Astrocyte of the spinal cord (primary cell): ENCODE measurements at places on chromosomes 12 and 14.
A peak's percentile ranks its signal among the peaks of the same experiment; 100 is the strongest.

GRCh38 chr12:132375747-132376463 lies 46.5 kb upstream of the GALNT9 start:
- no peak for DNase-seq

GRCh38 chr14:94392510-94392935 lies 4.1 kb upstream of the SERPINA1 start:
- peak; percentile 17 for DNase-seq

DNA sequence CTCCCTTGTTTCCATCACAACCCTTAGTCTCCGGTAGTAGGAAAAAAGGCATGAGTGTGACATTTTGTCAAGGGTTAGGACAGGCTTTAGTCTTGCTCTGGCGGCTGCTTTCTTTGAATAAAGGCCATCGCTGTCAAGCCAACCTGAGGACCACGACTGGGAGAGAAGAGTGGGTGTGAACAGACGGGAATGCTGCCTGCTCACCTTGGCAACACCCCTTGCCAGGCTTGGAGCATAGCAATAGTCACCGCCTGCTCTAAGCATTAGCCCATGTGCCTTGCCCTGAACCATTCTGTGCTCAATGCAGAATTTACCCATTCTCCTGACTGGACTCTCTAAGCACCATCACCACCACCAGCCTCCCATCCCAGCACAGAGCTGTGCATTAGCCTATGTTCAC lies 36.2 kb downstream of the SPTB start:
- DNase-seq: no peak

DNA sequence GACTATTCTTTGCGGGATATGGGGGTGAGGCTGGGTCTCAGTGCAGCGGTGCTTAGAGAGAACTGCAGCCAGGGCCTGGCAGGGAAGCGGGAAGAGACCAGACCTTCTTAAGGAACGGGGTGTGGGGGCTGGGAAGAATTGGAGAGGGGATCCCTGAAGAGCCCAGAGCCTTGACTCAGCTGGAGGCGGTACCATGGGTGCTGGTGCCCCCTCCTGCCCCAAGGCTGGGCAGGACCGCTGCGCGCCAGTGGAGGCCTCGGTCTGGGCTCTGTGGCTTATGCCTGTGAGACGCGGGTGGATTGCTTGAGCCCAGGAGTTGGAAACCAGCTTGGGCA lies 1.3 kb upstream of the RNU7-1 start:
- DNase-seq: peak; percentile 29

GRCh38 chr12:26803552-26803951 lies 29.4 kb downstream of the ITPR2 start:
- peak; percentile 73 for DNase-seq

GRCh38 chr12:112577473-112578329 lies 159.0 kb downstream of the PTPN11 start:
- no peak for DNase-seq

DNA sequence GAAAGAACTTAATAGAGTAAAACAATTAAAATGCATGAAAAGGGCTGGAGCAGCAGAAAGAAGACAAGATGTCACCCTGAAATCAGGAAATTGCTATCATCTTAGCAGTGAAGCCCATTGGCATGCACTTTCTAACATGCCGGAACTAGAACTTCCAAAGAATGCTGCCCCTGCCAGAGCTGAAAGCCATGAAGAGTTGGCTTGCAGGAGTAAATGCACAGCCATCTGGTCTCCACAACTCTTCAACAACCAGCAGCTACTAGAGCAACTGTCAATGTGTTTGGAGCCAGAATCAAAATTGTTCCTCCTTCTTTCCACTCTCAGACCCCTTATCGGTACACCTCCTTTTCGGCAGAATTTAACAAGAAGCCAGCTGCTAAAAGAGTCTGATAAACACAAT lies 414.1 kb downstream of the KCNH5 start:
- DNase-seq: no peak

GRCh38 chr14:85853996-85854526 lies 324.1 kb downstream of the FLRT2 start:
- no peak for DNase-seq

DNA sequence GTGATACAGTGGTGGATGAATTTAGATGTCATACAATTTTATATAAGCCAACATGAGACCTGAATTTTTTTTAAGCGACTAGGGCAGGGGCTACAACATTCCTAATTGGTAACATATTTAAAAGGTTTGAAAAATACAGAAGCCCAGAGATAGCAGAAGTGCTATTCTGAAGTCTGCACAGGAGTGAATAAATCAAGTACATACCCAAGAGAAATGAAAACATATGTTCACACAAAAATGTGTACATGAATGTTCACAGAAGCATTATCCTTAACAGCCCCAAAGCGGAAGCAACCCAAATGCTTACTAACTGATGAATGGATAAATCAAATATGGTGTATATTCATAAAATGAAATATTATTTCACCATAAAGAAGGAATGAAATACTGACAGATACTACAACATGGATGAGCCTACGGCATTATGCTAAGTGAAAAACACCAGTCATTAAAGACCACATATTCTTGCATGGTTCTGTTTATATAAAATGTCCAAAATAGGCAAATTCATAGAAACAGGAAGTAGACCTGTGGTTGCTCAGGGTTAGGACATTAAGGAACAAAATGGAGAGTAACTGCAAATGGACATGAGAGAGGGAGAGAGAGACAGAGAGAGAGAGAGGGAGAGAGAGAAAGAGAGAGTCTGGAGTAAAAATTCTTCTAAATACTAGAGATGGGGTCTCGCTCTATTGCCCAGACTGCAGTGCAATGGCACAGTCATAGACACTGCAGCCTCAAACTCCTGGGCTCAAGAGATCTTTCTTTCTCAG lies 28.0 kb upstream of the GXYLT1 start:
- no peak for DNase-seq

DNA sequence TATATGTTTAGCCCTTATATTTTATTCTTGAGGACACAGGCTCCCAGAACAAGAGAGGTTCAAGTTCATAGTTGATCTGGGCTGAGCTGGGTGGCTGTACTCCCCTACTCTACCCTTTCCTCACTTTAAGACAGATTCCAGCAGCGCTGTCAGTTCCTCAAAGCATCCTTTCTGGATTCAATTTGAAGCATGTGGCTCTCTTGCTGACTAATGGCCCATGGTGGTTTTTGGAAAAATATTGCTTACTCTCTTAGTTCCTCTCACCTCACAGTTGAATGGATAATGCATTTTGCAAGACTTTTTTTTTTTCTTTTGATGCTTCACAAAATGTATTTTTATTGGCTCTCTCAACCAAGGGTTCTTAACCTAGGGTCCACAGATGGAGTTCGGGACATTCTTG lies 4.1 kb downstream of the PELI2 start:
- no peak for DNase-seq

DNA sequence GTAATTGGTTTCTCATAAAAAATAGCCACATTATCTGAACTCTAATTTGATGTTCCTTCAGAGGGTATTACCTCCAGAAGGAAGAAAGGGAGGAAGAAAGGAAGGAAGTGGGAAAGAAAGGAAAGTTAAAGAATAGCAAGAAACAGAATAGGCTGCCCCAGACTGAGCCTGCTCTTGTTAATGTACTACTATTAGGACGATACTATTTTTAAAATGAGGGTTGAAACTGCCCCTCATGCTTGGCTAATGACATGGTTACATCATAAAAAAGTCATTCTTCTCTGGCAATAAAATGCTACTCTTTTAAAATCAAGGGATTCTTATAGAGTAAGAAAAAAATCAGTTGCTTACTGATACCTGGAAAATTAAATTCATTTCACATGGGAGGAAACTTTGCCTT lies 253.0 kb downstream of the KTN1 start:
- no peak for DNase-seq

DNA sequence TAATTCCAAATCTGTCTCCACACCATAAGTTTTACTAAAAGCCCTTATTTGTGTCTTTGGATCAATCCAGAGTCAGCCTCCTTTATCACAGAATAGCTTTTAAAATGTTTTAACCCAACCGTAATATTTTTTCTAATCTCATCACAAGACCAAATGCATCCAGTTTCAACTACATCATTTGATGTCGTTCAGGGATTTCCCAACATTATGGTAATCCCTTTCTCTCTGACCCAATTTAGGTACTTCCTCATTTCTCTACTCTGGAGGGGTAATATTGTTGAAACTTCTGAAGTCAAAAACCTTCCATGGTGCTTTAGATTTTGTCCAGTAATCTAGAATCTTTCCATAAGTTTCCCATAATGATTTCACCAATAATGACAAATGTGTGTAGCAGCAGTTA lies 596.8 kb downstream of the SOX5 start:
- no peak for DNase-seq

- peak; percentile 43 for DNase-seq
Measured at GRCh38 chr12:64004641-64005040, 160.1 kb downstream of the SRGAP1 start.

DNA sequence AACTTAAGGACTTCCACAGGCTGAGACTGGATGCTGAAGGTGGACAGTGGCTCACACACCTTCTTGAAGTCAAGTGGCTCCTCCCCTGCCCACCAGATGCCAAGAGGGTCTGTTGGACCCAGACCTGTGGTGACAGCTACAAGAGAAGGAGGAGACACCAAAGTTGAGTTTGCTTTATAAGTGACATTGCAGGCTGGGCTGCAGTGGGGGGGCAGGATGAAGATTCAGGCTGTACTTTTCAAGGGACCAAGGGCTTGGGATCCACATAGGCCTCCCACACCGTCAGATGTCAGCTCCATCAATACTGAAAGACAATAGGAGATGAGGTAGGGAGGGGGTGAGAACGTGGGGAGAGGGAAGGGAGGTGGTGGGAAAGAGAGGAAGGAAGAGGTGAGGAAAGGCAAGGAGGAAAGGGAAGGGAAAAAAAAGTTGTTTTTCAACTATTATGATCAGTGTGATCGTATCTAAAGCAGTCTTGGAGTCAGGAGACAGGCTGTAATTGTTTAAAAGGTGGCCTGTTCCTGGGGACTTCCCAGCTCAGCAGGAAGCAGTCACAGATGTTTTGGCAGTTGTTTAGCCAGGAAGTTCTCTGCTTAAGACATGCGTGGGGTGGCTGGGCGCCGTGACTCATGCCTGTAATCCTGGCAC lies 84.1 kb upstream of the RESF1 start:
- DNase-seq: peak; percentile 56

DNA sequence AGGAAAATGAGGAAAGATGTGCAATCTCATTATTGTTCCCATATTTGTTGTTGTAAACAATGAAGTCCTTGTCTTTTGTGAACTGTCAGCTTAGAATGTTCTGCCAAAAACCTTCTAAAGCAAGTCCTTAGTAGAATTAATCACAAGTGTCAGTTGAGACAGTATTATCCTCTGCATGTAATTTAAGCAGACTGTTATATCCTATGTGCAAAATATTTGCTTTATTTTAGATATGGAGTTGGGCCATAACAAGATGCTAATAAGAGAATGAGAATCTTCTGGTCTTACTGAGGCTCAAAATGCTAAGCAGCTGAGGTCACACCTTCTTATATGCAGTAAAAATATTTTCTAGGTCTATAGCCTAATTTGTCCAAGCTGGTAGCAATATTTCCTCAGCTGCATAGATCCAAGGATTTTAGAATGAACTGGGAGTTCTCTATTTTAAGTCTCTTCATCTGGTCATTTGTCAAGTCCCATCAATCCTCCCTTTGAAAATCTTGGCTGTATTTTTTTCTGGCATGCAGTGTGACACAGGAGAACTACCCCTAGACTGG lies 222.3 kb upstream of the NAV3 start:
- no peak for DNase-seq

- DNase-seq: peak; percentile 29
Measured at GRCh38 chr14:54291491-54292191, 105.2 kb upstream of the CDKN3 start.

GRCh38 chr14:95361373-95362137 lies 41.8 kb upstream of the CLMN start:
- DNase-seq: no peak

DNA sequence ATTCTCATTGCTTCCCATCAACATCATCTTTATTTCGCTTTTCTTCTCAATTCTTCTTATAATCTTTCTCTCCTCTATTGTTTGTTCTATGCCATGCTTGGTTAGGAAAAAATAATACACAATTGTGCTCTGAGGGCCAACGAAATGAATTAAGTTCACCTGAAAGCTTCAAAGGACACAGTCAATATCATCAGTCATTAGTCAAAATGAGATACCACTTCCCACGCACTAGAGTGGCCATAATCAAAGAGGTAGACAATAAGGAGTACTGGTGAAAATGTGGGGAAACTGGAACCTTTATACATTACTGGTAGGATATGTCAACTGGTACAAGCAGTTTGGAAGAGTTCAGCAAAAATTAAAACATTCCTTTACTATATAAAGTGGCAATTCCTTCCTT lies 91.5 kb downstream of the TMTC1 start:
- no peak for DNase-seq

DNA sequence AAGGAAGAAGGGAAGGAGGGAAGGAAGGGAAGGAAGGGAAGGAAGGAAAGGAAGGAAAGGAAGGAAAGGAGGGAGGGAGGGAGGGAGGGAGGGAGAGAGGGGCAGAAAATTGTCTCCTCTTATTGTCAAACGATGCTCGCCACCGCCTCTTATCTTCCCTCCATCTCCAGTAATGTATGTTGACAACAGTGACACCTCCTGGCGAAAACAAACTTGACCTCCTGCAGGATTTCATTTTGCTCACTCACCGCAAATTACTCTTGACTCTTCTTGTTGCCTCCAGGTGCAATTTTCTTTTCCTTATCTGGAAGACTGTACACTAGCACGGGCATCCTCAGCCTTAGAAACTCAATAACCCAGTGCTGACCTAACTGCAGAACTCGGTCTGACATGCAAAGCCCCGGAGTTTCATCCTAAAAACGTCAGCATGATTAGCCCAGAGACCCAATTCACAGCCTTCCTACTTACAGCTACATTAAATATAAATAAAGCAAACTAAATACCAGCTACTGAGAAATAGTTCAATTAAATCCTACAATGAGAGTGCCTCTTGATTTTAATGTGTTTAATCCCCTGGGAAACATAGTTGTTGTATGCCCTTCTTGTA lies 512.4 kb upstream of the TMPO start:
- DNase-seq: peak; percentile 47

DNA sequence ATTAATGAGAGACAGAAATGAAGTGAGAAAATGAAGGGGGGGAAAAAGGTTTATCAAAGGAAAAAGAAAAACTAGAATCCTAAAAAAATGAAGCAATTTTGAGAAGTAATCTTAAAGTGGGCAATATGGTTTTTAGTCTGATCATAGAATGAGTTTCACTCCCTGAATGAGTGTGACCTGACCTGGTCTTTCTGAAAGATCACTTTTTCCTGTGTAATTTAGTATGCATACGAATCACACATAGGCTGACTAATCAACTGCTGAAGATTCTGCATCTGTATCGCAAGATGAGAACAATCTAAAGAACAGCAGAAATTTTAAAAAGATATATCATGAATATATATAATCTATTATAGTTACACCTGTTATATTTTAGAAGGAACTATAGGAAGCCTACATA lies 11.3 kb downstream of the GNPTAB start:
- no peak for DNase-seq

- no peak for DNase-seq
Measured at GRCh38 chr12:53071591-53072551, 7.3 kb downstream of the SPRYD3 start.

- DNase-seq: no peak
Measured at GRCh38 chr12:124393414-124393790, 98.5 kb downstream of the RFLNA start.
